Effector memory CD8-positive, alpha-beta T cell (primary cell): ENCODE measurements at places on chromosomes 7 and 10.

DNA sequence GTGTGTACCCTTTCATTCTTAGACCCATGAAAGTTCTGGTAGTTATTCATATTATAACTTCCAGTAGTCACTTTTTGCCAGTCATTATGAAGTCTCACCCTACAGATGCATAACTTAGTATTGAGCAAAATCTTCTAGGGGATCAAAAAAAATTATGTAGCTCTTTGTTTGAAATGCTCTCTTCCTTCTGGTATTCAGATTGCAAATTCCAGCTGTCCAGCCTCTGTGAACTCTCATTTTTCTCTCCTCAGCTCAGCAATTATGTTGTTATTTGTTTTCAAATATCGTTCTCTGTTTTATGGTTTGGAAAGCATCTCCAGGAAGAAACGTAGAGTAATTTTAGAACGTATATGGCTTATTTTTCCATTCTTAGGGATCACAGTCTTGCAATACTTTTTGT lies 442.5 kb downstream of the SEMA3D start:
- DNase-seq: no peak

- DNase-seq: no peak
Observed at GRCh38 chr10:66349726-66350125, 576.1 kb upstream of the LRRTM3 start.

GRCh38 chr7:68288144-68288593 lies 1291.5 kb downstream of the TYW1 start:
- DNase-seq: no peak

- DNase-seq: no peak
Observed at GRCh38 chr10:25698638-25699037, 235.4 kb upstream of the MYO3A start.

- no peak for DNase-seq
Observed at GRCh38 chr7:48025624-48026023, 3.3 kb downstream of the SUN3 start.

- no peak for DNase-seq
Observed at GRCh38 chr10:123645016-123645415, 21.1 kb upstream of the GPR26 start.

GRCh38 chr10:30070001-30070685 lies 10.8 kb upstream of the JCAD start:
- DNase-seq: no peak

GRCh38 chr7:46930366-46930765 lies 651.5 kb downstream of the TNS3 start:
- no peak for DNase-seq

DNA sequence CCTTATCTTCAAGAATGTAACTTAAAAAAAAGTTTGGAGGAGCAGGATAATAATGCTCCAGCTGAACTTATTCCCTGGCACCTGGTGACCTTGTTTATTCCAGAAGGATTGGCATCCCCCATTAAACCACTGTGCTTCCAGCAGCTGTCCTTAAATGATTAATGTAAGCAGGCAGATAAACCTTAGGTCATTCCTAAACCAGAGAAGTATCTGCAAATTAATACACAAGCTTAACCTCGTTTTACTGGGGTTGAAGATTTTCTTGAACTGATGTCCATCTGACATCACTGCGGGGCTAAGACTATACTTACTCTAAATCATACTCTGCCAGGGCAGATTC lies 116.1 kb upstream of the PALS2 start:
- DNase-seq: no peak

DNA sequence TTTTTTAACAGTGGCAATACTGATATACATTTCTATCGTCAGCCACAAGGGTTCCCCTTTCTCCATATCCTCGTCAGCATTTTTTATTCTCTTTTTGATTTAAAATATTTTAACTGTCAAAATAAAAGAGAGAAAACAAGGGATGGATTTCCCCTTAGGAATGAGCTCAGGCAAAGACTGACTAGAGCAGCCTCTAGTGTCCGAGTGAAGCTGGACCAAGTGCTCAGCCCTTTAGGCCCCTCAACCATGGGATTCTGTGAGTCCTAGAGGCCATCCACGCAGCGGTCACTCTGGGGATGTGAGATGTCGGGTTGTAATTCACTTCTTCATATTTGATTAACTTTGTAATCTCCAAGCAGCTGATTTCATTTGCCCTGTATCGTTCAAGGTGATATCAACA lies 137.4 kb upstream of the RNF32 start:
- no peak for DNase-seq

DNA sequence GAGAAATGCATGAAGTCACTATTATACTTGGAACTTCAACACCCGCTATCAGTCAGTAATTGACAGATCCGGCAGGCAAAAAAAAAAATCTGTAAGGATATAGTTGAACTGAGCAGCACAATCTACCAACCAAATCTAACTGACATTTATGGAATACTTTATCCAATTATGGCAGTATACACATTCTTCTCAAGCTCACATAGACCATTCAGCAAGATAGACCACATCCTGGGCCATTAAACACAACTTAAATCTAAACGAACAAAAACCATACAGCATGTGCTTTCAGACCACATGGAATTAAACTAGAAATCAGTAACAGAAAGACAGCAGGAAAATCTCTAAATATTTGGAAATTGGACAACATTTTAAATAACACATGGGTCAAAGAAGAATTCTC lies 112.7 kb downstream of the MPP7 start:
- no peak for DNase-seq

DNA sequence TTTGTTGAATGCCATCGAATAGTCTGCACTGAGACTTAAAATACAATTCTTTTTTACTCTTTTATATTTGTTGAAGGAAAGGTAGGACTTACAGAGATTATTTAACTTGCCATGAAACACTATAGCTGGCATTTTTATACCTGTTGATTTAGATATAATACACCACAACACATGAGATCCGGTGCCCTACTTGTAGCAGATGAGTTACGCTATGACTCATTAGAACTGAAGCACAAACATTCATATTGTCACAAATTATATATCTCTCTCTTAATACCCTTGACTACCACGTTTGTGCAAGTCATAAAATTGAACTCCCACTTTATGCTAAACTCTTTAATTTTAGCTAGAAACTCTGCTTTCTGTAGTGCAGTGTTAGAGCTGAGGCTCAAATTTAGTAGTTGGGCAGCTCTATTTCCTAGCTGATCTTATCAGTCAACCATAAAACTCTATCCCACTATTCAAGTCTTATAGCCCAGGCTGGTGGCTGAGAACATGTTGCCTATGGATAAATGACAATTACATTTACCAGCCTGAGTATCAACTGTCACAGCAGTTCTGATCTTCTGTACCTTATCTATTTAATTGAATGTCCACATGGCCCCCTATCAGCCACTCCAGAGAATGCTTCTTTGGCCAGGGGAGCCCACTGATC lies 137.4 kb upstream of the SEMA3D start:
- no peak for DNase-seq

- DNase-seq: no peak
Observed at GRCh38 chr10:125084191-125084613, 76.2 kb downstream of the CTBP2 start.

GRCh38 chr10:49617121-49618020 lies 3.5 kb downstream of the CHAT start:
- no peak for DNase-seq

- no peak for DNase-seq
Observed at GRCh38 chr7:87627634-87627994, 584 bp upstream of the RUNDC3B start.

- no peak for DNase-seq
Observed at GRCh38 chr7:157136372-157136771, 2.4 kb upstream of the UBE3C start.

GRCh38 chr10:50510517-50511473 lies 113.0 kb downstream of the SGMS1 start:
- no peak for DNase-seq

DNA sequence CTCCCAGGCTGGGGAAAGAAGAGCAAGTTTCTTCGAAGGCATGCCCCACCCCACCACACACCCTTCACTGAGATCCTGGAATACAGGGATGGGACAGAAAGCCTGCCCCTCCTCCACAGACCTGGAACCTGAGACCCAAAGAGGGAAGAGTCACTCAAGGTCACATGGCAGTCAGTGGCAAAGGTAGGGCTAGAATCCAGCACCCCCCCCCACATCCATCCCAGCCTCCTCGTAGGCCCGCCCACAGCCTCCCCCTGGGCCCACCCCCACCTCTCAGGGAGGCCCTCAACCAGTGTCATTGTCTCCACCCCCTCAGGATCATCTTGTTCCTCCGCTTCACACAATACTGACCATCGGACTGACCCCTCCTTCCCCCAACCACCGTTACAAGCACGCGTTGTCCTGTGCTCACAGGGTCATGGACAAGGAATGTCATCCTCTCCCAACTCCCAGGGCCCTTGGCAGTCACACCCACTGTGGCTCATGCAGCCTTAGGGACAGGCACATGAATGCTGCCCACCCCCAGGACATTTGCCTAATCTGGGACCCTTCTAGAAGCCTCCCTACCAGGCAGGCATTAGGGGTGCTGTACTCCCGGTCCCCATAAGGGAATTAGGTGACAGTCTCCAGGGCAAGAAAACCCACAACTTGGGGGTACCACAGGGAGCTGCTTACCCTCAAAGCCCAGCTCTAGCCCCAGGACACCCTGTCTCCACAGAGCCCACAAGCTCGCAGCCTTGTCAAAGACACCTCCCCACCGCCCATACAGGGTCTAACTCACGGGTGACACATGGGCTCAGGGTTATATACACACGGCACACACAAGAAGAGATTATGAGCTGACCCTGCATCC lies 1.4 kb downstream of the KCNH2 start:
- DNase-seq: no peak

- no peak for DNase-seq
Observed at GRCh38 chr7:142913051-142913450, 20.5 kb downstream of the TRPV5 start.

DNA sequence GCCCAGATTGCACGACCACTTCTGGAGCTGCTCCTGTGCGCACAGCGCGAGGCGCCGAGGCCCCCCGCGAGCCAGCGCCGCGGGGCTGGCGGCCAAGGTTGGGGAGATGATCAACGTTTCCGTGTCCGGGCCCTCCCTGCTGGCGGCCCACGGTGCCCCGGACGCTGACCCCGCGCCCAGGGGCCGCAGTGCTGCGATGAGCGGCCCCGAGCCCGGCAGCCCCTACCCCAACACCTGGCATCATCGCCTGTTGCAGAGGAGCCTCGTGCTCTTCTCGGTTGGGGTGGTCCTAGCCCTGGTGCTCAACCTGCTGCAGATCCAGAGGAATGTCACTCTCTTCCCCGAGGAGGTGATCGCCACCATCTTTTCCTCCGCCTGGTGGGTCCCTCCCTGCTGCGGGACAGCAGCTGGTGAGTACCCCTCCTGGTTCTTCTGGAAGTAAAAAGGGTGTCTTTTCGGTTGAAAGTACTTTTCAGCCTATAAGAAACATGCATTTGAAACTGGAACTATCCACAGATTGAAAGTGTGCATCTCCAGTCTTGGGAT lies 683 bp downstream of the INSIG1 start:
- peak; percentile 18 for DNase-seq

DNA sequence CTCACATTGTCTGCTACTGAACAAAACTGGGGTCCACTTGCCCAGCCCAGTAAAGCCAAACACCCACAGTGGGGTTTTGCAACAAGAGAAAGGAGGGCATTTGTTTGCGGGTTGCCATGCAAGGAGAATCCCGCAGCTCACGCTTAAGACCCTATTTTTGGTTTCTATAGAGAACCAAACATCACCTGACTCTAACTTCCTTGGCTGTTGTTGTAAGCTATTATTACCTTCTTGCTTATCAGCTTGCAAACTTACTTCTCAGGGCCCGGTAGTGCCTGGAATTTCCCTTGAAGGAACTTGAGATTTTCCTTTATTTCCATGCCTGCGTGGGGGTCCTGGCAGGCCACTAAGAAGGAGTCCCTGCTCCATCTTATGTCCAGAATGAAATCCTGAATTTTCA lies 20.7 kb downstream of the IFIT3 start:
- no peak for DNase-seq

- DNase-seq: no peak
Observed at GRCh38 chr10:117222976-117223692, 17.8 kb upstream of the SLC18A2 start.

DNA sequence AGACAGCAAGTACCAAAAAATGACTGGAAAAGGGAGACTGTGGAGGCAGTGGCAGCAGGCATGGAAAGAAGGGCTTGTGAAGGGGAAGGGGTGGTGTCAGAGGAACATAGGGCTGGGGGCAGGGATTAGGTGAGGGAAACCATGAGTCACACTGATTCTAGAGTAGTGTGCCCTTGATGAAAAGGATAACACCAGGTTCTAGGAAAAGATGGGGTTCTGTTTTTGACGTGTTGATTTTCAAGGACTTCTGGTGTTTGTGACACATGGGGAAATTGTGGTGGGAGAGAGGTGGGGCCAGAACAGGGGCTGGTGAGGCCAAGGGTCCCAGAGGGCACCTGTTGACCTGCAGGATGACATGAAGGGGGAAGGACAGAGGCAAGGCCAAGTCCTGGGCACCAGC lies 57.1 kb downstream of the FIGNL1 start:
- DNase-seq: no peak

- no peak for DNase-seq
Observed at GRCh38 chr7:52311886-52312285, 723.5 kb upstream of the POM121L12 start.

DNA sequence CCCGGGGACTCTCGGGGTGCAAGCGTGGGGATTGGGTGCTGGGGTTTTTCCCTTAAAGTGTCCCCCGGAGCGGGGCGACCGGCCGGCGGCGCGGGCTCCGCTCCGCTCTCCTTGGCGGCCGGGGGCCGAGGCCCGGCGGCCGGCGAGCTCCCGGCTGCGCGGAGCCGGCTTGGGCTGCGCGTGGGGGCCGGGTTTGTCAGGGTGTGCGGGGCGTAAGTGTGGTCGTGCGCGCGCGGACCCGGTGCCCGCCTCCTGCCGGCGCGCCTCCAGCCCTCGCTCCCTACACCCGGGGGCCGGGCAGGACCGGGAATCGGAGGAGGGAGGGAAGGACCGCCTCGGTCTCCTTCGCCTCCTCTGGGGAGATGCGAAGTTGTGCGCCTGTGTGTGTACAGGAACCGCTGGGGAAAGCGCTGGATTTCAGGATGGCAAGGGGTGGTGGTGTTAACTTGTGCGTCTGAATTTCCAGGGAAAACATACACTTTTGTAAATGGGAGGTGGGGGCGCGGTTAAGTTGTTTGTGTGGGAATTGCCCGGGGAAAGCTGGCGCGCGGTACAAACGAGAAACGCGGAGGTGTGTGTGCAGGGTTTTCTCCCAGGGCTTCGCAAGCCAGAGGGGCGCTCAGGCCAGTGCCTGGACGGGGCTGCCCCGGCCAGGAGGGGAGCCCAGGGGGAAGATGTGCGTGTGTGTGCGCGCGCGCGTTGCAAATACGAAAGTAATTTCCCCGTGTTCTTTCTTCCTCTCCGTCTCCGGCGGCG lies 737 bp downstream of the ZMIZ1 start:
- DNase-seq: peak; percentile 25

- no peak for DNase-seq
Observed at GRCh38 chr7:66313886-66314568, 108.9 kb downstream of the TPST1 start.

- no peak for DNase-seq
Observed at GRCh38 chr7:47482013-47482875, 99.7 kb downstream of the TNS3 start.

- no peak for DNase-seq
Observed at GRCh38 chr10:97719602-97720001, 6.1 kb downstream of the MARVELD1 start.
